ENCODE measurements at places on chromosomes 2 and 18.

- H3K27me3 ChIP-seq, result no peaks in the 10 kb centered on the region
- no peak for DNase-seq
- no peak overlapping the region for H3K4me3 ChIP-seq
- H3K27ac ChIP-seq, result no peak overlapping the region
- no peaks in the 10 kb centered on the region for H3K4me1 ChIP-seq
These were observed 441.7 kb upstream of the HNMT start for GRCh38 chr2:137522620-137523011.

- no peak for DNase-seq
- H3K27ac ChIP-seq, result no peak overlapping the region
- peaks cover 52% of the 10 kb centered on the region for H3K27me3 ChIP-seq
- H3K36me3 ChIP-seq, result no peaks in the 10 kb centered on the region
These were observed 5.9 kb upstream of the GRHL1 start for GRCh38 chr2:9945596-9945995.

- no peak overlapping the region for H3K27ac ChIP-seq
- H3K36me3 ChIP-seq, result no peaks in the 10 kb centered on the region
- H3K4me1 ChIP-seq, result peaks cover 7% of the 10 kb centered on the region
- DNase-seq, result no peak
- H3K27me3 ChIP-seq, result no peaks in the 10 kb centered on the region
These were observed 156.8 kb downstream of the VAPA start for GRCh38 chr18:10070561-10071000.

- H3K27me3 ChIP-seq, result no peaks in the 10 kb centered on the region
- H3K36me3 ChIP-seq, result peaks cover 62% of the 10 kb centered on the region
- H3K27ac ChIP-seq, result no peak overlapping the region
These were observed 118.7 kb downstream of the NOL10 start for GRCh38 chr2:10571057-10571456.

DNA sequence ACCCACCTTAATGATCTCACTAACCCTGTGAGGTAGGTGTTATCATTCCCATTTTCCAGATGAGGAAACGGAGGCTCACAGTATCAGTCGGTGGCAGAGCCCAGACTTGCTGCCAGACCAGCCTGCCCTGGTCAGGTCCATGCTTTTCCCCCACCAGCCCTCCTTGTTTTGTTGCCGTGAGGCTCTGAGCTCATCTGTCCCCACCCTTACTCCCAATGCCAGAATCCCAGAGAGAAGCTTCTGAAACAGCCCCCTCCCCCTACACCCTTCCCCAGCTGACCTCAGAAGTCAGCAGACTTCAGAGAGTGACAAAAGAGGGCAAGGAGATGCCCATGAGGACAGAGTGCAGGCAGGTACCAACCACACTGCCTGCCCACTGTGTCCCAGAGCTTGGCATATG is 20.8 kb upstream of the TNS1 start:
- H3K27me3 ChIP-seq, result no peaks in the 10 kb centered on the region
- peaks cover 19% of the 10 kb centered on the region for H3K4me1 ChIP-seq
- DNase-seq, result no peak

- H3K27me3 ChIP-seq, result peaks cover 13% of the 10 kb centered on the region
- no peaks in the 10 kb centered on the region for H3K4me1 ChIP-seq
- no peak overlapping the region for H3K4me3 ChIP-seq
- no peak for DNase-seq
These were observed 119.5 kb upstream of the RAB12 start for GRCh38 chr18:8489761-8490160.

- H3K27ac ChIP-seq, result no peak overlapping the region
- no peaks in the 10 kb centered on the region for H3K4me1 ChIP-seq
- no peak for DNase-seq
- no peak overlapping the region for H3K4me3 ChIP-seq
These were observed 108.5 kb downstream of the CTAGE1 start for GRCh38 chr18:22309191-22309590.

GRCh38 chr2:161246281-161246680 is 61.9 kb upstream of the PSMD14 start:
- H3K36me3 ChIP-seq, result peaks cover 7% of the 10 kb centered on the region
- peaks cover 35% of the 10 kb centered on the region for H3K4me1 ChIP-seq
- H3K4me3 ChIP-seq, result peak overlapping the region; percentile 90
